ENCODE measurements at places on chromosomes 2 and 18. TPM values are rescaled to one million over a fixed set of nuclear protein-coding genes. Genes with fewer than 3 reads are reported as not detected.

The CCDC178 gene
- total RNA-seq, result 2.9 TPM

The PIEZO2 gene
- total RNA-seq, result 31.1 TPM

The SH3RF3 gene
- 6.9 TPM for total RNA-seq

The ASB3 gene
- 42.6 TPM for total RNA-seq

The KCNE4 gene
- total RNA-seq, result 11.2 TPM

The FEZ2 gene
- 54.9 TPM for total RNA-seq

The CXCR1 gene
- total RNA-seq, result 1.4 TPM

The ACTG2 gene
- total RNA-seq, result 2.6 TPM

The WNT10A gene
- 2.0 TPM for total RNA-seq

The SERPINB4 gene
- total RNA-seq, result not detected

The INHA gene
- total RNA-seq, result 0.58 TPM

The OSBPL6 gene
- 2.3 TPM for total RNA-seq

The TEX44 gene
- not detected for total RNA-seq

The C2orf78 gene
- total RNA-seq, result not detected

The ARHGAP28 gene
- 56.5 TPM for total RNA-seq

The TBR1 gene
- 0.29 TPM for total RNA-seq

The SH3YL1 gene
- total RNA-seq, result 88.2 TPM

The PLCL1 gene
- total RNA-seq, result 23.7 TPM

The HAUS1 gene
- total RNA-seq, result 22.0 TPM

The THSD7B gene
- total RNA-seq, result 6.5 TPM

The CFAP65 gene
- total RNA-seq, result 0.23 TPM

The VWC2L gene
- total RNA-seq, result 0.35 TPM

The C2orf49 gene
- total RNA-seq, result 12.4 TPM

The ZNF396 gene
- total RNA-seq, result 3.9 TPM

The EFR3B gene
- 7.8 TPM for total RNA-seq

The FMNL2 gene
- 61.0 TPM for total RNA-seq

The FAP gene
- 17.2 TPM for total RNA-seq

The AMER3 gene
- 0.23 TPM for total RNA-seq

The TEKT4 gene
- total RNA-seq, result 0.29 TPM

The BOLA3 gene
- total RNA-seq, result 19.3 TPM

The CHRNG gene
- 9.5 TPM for total RNA-seq

The GREB1 gene
- 18.3 TPM for total RNA-seq

Measured in metanephros (tissue), 2 donors.